Right ventricle myocardium inferior (tissue), 1 donor: ENCODE measurements at places on chromosomes 11 and 22. TPM values are rescaled to one million over a fixed set of nuclear protein-coding genes. Genes with fewer than 3 reads are reported as not detected.

Gene LMO2
- total RNA-seq, result 7.2 TPM

Gene ATF4
- 204 TPM for total RNA-seq

DNA sequence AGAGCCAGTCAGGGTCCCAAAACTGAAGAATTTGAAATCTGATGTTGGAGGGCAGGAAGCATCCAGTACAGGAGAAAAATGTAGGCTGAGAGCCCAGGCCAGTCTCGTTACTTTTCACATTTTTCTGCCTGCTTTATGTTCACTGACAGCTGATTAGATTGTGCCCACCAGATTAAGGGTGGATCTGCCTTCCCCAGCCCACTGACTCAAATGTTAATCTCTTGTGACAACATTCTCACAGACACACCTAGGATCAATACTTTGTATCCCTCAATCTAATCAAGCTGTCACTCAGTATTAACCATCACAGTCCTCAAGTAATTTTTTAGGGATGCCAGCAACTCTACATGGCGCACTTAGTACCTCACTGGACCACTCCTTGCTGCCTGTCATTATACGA is 1345.3 kb downstream of the FAM181B start:
- no peak for DNase-seq

- no peak for DNase-seq
Measured at GRCh38 chr22:39173787-39174497, 21.5 kb upstream of the CBX7 start.

DNA sequence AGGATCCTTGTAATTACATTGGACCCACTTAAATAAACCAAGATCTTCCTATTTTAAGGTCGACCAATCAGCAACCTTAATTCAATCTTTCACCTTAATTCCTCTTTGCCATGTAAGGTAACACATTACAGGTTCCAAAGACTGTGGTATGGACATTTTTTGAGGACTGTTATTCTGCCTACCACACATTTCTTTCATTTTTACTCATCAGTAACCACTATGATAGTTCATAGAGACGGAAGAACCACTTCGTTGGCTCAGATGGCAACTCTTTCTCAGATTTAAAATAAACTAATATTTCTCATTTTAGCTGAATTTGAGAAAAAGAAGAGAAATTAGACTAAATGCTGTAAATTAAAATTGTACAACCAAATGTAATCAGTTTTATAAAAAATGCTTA is 96.3 kb downstream of the PAX6 start:
- no peak for DNase-seq
